Stimulated activated CD8-positive, alpha-beta memory T cell treated with anti-CD3 and anti-CD28 coated beads, Interleukin-7, amount 100 ng/mL, for 1 hour (primary cell): ENCODE measurements at places on chromosomes 12 and 14.
A peak's percentile ranks its signal among the peaks of the same experiment; 100 is the strongest.

DNA sequence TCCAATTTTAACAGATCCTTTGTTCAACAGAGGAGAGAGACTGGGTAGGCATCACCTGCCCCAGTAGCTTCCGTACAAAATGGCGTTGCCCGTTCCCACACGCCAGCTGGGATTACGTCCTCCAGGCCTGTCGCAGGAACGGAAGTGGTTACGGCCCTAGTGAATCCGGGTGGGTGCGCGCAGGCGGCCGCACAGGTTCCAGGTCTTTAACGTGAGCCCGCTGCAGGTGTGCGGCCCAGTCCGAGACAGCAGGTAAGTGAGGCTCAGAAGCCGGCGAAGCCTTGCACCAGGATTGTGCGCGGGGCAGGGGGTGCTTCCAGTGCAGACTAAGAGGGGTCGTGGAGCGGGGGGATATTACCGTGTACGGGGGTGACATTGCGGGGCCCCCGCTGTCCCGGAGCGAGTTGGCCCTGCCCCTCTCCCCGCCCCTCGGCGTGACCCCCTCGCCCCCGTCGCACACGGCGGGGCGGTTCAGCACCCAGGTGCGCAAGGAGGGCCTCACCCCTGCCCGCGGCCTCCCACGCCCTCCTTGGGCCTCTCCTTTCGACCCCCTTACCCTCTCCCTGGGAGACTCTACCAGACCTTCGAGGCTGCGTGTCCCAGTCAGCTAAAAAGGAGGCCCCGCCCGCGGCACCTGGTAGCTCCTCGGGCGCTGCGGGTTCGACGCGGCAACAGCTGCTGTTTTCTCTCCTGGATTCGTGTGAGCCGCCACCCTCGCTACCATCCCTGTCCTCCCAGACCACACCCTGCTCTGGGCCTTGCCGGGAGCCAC, at the start of gene EXD2:
TSS of gene EXD2 (plus strand) at position 159 of the 772 bp plus-strand sequence. CDS start 17,973 bp downstream, outside the sequence.
- peak; percentile 21 for DNase-seq

- DNase-seq = no peak
These were observed 9.7 kb downstream of the PCBP2 start for GRCh38 chr12:53461591-53461990.

GRCh38 chr12:111081600-111081999, 161.2 kb upstream of the MYL2 start:
- DNase-seq = no peak

DNA sequence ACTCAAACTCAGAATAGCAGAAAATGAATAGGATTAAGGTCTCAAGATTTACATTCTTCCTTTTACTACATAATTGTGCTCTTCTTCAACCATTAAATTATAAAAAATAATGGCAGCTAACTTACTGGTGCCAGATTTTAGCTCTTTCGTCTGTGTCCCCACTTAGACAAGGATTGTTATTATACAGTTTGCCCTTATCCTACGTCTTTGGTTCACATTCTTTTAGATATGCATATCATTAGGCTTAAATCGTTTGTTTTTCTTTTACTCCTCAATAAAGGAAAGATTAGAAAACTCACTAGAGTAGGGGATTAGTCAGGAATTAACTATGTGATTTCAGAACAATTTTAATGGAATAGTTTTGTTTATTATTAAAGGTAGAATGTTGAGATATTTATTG, 129.6 kb upstream of the GARIN2 start:
- no peak for DNase-seq

DNA sequence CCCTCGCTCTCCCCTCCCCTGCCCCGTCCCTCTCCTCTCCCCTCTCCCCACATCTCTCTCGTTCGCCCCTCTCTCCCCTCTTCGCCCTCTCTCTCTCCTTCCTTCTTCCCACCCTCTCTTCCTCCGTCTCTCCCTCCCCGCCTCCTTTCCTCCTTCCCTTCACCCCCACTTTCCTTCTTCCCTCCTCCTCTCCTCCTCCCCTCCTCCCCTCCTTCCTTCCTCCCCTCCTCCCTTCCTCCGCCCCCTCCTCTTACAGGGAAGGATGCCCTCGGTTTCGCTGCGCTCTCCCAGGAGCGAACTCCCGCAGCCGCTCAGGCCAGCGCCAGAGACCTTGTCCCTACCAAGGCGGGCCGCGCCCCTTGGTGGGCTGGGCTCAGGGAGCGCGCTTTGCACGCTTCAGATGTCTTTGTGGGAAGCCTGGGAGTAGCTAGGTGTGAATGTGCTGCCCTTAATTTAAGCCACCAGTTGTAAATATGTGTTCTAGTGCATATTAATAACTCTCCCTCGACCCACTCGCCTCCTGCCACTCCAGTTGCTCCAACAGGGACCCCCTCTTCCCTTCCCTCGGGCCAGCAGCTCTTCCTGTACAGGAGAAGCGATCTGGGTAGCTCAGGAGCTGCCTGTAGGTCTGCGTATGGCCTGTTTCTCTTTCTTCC, 13.3 kb upstream of the MAP3K9 start:
- no peak for DNase-seq

DNA sequence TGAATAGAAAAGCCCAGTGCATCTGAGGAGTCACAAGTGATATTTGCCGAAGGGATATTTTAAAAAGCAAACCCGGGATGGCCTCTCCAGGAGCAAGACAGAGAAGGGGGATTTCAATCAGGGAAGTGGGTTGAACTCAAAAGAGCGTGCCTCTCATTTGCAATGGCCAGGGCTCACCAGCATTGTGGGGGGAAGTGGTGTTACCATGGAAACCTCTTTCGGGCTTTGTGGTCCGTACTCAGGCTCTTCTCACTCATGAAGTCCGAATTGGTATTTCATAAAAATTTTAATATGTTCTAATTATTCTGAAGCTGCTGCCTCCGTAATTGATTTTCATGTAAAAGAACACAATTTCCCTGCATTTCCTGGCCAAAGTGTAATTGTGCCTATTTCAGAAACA, 79.8 kb downstream of the SLC15A4 start:
- no peak for DNase-seq

GRCh38 chr12:126994599-126994998, 1272.4 kb upstream of the TMEM132C start:
- no peak for DNase-seq

GRCh38 chr12:110351119-110351518, 52.4 kb downstream of the ANAPC7 start:
- DNase-seq = no peak

- DNase-seq = no peak
These were observed 151.6 kb downstream of the FOXA1 start for GRCh38 chr14:37443461-37443860.

GRCh38 chr14:82251494-82251893, 717.8 kb upstream of the SEL1L start:
- no peak for DNase-seq

GRCh38 chr14:61749264-61749663, 13.0 kb upstream of the SNAPC1 start:
- no peak for DNase-seq

DNA sequence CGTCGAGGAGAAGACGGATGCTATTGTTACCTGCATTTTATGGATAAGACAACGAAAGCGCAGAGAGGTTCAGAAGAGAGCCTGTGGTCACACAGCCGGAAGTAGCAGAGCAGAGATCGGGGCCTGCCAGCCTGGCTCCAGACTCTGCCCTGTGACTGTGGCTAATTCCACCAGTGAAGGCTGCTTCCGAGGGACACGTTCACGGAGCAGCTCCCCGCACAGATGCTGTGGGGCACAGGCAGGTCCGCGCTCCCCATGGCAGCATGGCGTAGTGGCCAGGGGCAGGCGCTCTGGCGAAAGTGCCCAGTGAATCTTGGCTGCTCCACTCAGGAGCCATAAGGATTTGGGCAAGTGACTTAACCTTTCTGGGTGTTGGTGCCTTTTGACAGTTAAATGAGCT, 9.8 kb downstream of the RIMBP2 start:
- no peak for DNase-seq

DNA sequence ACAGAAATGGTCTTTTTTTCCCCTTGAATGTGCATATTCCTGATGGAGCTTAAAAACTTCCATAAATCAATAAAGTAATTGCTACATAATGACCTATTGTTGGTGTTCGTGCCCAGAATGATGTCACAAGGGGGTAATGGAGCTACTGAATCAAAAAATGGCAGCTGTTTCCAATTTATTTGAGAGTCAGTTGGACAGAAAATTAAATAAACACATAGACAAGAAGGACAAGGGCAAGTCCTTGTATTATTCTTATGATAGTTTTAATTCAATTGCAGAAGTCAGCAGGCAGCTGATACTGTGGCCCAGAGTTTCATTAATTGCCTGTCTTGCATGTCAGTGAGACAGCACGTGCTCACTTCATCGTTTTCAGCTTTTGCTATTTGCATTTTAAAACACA, 473.5 kb downstream of the ETNK1 start:
- DNase-seq = no peak

GRCh38 chr12:119383206-119383605, 48.7 kb downstream of the CCDC60 start:
- DNase-seq = no peak

DNA sequence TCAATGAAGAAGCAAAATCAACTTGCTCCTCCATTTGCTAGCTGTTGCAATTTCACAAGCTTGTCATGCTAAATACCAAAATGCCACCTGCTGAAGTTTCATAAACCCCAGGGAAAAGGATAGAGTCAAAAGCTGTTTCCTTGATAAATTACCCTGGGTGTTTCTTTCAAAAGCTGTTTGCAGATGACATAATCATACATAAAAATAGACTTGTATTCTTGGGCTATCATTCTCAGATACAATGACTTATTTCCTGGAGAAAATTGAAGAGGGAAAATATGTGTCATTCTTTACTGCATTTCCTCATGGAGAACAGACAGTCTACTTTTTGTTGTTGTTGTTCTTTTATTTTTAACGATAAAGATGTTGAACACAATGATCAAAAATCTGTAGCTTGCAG, 119.2 kb downstream of the GALC start:
- DNase-seq = no peak

GRCh38 chr14:92387578-92387977, 64.6 kb downstream of the SLC24A4 start:
- no peak for DNase-seq

GRCh38 chr14:58491593-58491992, 64.1 kb downstream of the KIAA0586 start:
- no peak for DNase-seq

DNA sequence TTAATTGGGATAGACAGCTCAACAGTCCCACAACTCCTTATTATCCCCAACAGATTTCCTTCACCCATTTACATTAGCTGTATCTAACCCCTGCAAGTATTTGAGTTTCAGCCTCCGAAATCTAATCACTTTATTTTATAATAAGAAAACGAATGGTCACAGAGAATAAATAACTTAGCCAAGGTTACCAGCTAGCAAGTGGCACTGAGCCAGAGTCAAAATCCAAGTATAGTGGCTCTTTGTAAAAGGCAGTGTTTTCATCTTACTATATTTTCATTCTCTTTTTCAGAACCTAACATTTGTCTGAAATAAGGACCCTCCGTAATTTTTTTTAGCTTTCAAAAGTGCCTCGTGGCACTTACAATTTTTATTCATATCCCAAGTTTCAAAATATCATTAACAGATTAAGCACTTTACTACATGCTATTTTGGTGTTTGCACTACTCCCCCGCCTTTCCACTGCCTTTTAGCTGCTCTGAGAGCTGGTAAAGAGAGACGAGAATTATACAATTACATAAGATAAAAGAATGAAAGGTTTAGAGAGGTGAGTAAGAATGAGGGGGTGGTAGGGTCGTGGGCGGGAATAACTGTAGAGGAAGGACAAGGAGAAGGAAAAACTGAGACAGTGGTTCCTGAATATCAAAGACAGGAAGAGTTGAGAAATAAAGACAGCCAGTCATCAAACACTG, 3.7 kb upstream of the USP15 start:
- no peak for DNase-seq

- DNase-seq = no peak
These were observed 721 bp downstream of the CABP1 start for GRCh38 chr12:120640861-120641833.

DNA sequence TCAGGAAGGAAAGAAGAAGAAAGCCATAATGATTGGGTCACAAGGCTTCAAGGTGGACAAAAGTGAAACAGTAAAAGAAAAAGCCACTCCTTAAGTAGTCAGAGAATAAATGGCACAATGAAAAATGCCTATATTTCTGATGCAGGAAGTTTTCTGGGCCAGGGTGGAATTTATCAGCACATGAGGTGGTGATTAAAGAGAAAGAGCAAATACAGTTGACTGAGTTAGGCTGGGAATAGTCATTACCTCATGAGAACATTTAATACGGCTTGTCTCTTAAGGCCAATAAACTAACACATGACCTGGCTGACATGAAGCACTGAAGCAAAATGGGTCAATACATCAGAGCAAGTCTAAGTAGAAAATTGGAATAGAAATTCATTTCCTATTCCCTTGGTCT, 499.7 kb downstream of the TMTC2 start:
- DNase-seq = no peak

GRCh38 chr12:39352471-39353017, 90.4 kb downstream of the KIF21A start:
- DNase-seq = no peak

DNA sequence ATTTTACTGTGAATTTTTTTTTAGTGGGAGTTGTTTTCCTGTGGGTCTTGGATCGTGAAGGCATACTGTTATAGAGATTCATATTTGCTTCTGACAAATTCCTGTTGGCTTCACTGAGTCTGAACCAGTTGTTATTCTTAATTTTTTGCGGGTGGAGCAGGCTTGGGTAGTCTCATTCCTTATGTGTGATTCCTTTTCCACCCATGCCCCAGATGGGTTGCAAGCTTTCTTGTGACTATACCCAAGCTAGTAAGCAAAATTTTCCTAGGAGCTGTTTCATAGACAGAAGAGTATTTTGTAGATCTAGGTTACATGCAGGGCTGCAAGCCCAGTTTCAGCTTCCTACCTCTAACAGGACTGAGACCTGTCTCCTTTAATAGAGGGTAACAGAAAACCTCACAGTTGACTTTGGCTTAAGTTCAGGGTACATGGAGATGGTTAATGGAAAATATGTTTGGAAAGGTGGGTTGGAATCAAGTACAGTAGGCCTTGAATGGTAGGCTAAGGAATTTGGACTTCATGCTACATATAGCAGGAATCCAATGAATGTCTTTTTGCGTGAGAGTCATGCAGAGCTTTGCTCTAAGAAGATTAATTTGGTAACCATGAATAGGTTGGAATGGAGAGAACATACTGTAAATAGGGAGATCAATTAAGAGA, 29.0 kb downstream of the TRMT5 start:
- no peak for DNase-seq
